BE2C (cell line): ENCODE measurements at places on chromosomes 4 and X.
A peak's percentile ranks its signal among the peaks of the same experiment; 100 is the strongest.

DNA sequence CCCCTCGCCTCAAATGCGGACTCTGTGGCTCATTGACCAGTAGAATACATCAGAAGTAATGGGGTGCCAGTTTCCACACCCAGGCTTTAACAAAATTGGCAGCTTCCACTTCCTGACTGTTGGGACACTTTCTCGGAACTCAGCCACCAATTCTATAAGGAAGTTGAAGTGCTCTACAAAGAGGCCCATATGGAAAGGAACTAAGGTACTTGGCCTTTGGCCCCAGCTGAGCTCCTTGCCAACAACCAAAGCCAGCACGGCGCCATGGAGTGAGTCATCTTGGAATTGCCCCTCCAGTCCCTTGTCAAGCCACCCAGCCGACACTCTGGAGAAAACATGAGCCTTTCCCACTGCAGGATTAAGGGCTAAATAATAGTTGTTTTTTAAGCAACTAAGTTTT is 262.2 kb upstream of the INTU start:
- peak; percentile 4 for DNase-seq

DNA sequence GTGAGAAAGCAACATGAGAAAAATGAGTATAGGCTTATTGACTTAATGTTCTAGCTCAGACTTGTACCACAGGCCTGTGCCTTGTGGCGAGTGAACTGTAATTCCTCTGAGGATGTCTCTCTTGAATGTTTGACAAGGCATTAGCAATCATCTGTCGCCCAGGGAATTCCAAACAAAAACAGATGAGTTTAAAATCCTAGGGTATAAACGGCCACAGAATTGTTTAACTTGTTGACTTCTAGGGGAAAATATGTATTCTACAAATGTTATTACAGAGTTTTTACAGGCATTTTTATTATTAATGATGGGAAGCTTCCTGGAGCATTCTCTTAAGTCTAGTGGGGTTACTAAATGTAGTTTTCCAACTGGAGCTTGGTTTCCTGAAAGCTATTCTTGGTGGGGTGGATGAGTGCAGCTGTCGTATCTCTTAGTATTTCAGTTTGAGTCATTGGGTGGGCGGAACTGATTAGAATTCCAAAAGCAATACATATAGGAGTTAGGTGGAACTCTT is 40.6 kb downstream of the ARHGAP10 start:
- no peak for DNase-seq

GRCh38 chr4:186149872-186150271 is 41.5 kb upstream of the CYP4V2 start:
- DNase-seq: peak; percentile 85

GRCh38 chr4:35730414-35730813 is 513.9 kb downstream of the ARAP2 start:
- no peak for DNase-seq
